ENCODE measurements at places on chromosomes 2 and 18. TPM values are rescaled to one million over a fixed set of nuclear protein-coding genes. Genes with fewer than 3 reads are reported as not detected.

- no peak for DNase-seq
Observed at GRCh38 chr2:234032279-234032856, 18.1 kb upstream of the SPP2 start.

DNA sequence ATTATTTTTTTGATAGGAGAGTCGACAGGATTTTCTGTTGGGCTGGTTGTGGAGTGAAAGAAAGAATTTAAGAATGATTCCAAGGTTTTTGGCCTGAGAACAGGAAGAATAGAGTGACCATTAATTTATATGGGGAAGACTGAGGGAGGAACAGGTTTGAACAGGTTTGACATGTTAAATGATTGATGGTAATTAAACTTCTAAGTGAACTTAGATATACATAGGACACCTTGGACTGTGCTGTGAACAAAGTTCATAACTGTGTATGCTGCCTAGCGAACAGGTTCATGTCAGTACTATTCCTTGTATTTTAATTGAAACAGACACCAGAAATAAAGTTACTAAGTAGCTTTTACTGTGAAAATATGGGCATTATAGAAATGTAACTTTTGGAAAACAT is 212.0 kb downstream of the SPAG16 start:
- DNase-seq: no peak

Gene CDCA7
- polyA plus RNA-seq: 18.2 TPM

DNA sequence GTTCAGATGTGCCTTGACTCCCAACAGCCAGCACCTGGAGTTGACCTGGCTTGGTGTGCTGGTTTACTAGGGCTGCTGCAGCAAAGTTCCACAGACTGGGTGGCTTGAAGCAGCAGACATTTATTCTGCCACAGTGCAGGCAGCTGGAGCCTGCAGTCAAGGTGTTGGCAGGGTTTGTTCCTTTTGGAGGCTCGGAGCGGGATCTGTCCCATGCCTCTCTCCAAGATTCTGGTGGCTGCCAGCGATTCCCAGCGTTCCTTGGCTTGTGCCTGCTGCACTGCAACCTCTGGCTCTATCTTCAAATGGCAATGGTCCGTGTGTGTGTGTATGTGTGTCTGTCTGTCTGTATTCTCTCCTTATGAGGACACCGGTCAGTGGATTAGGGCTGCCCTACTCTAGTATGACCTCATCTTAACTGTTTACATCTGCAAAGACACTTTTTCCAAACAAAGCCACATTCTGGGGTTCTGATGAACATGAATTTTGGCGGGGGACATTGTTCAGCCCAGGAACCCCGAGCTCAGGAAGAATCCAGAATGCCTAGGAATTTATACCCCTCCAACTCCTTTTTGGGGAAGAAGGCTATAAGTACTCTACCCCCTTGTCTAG is 44.7 kb upstream of the TMEM131 start:
- DNase-seq: no peak

- DNase-seq: no peak
Observed at GRCh38 chr2:134250840-134251461, 2.9 kb upstream of the MGAT5 start.

Gene SERPINB10
- 1.5 TPM for polyA plus RNA-seq

All from muscle of back (tissue), 13 donors.